ENCODE measurements at places on chromosomes 7 and 10.

GRCh38 chr7:4612939-4613841, 68.9 kb upstream of the FOXK1 start:
- no peak for DNase-seq

DNA sequence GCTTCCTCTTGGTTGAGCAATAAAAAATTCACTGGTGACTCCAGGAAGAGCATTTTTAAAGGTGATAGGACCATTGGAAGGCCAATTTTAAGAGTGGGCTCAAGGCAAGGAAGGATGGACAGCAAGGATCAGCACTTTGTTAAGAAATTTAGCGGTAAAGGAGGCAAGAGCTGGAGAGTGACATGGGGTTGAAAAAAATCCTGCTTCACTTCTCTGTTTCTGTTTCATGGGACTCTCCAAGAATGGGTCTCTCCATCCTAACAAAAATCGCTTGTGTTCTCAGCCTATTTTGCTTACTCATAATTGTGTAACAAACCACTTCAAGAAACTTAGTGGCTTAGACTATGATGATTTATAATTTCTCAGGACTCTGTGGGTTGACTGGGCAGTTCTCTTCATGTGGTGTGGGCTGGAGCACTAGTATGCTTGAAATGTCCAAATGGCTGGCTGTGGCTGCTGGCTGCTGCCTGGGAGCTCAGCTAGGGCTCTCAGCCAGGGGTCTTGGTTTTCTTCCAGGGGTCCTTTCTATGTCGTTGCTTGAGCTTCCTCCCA, 59.8 kb upstream of the ZNRF2 start:
- no peak for DNase-seq

DNA sequence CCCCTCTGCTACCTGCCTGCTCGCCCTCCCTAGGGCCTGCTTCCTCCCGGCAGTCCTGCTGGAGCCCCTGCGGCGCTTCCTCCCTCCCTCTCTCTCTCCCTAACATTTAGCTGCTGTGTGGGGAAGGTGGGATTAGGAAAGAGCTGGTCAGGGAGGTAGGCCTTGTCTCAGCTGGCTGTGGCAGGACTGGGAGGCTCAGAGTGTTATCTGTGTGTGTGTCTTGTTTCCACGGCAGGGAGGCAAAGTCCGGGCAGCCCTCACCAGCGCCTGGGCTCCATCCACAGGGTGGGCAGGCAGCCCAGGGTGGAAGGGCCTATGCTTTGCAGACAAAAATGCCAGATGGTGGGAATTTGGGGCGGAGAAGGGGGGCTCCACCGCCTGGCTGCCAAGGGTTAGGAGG, 105.7 kb downstream of the RPS24 start:
- no peak for DNase-seq

- no peak for DNase-seq
These were observed 153.6 kb downstream of the AOAH start for GRCh38 chr7:36570528-36571189.

- DNase-seq: peak; percentile 69
These were observed 14.0 kb downstream of the ADAM8 start for GRCh38 chr10:133262696-133263095.

DNA sequence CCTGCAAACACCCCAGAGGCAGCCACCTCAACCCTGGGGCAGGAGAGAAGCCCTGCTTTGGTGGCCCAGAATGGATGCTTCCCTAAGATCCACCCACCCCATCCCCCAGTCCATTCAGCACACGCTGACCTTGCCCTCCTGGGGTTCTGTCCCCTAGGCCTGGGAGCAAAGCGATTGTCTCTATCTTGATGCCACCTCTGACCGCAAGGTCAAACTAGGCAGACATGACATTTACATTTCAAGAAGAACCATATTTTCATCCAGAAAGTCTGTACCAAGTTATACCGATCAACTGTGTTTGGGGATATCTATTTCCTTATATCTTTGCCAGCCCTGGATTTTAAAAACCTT, 23.0 kb downstream of the MAT1A start:
- no peak for DNase-seq

DNA sequence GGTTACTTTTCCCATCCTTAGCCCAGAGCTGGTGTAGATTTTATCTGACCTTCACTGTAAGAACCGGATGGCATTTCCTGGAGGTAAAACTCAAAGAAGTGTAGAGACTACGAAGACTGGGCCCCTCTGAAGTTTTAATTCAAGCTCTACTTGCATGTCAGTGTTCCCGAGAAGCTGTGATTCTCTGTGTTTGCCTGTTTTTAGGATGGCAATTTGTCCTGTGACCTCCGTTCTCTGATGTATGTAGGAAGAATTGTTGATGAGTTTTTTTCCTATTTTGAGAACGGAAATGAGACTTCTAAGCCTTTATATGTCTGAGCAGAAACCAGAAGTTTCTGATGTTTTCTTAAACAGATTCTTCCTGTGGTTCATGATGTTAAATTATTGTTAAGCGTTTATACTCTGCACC, 94.1 kb downstream of the CDCA7L start:
- no peak for DNase-seq

- no peak for DNase-seq
These were observed 32.0 kb upstream of the FERD3L start for GRCh38 chr7:19177269-19177668.

DNA sequence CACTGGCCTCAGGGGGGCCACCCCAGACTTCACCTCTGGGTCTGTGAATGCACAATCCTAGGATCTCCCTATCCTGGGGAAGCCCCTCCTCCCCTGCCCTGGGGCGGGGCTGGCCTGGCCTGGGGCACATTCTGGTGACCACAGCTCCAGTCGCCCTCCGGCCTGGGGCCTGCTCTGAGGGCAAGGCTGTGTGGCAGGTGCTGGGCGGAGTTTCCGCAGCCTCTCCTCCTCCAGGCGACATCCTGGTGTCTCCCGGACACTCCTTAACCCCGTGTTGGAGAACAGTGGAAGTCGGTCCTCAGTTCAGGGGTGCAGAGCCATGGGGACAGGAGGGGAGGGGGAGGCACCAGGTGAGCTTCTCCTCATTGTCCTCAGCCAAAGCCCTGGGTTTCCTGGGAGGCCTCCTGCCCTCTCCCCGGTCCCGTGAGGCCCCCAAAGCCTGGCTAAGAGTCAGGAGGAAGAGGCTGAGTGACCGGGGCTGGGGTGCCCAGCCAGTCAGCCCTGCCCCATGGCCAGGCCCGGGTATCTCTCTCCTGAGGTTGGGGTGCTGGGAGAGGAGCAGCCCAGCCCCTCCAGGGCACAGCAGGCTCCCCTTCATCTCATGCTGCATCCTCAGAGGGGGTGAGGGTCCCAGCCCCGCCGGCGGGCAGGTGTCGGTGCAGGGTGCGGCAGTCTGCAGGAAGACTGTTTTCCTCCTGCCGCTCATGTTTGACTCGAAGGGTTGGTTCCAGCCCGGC, 22.6 kb downstream of the UNCX start:
- no peak for DNase-seq

- no peak for DNase-seq
These were observed 161.7 kb upstream of the TPK1 start for GRCh38 chr7:144997512-144997911.

DNA sequence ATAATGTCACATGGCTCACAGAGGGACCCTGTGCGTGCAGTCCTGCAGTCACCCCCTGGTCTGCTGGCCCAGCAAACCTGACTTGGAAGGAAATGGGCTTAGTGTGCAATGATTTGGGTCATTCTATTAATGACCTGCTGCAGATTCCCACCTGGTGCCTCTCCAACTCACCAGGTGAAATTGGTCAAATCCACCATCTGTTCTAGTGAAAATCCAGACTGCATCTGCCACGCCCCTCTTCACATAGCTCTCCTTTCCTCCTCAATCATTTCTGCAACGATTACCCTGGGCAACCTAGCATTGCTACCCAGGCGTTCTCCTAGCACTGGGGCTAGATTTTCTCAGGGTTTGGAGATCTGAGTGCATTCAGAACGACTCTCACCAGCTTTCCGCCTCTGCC, 29.4 kb downstream of the SRRM3 start:
- DNase-seq: no peak

DNA sequence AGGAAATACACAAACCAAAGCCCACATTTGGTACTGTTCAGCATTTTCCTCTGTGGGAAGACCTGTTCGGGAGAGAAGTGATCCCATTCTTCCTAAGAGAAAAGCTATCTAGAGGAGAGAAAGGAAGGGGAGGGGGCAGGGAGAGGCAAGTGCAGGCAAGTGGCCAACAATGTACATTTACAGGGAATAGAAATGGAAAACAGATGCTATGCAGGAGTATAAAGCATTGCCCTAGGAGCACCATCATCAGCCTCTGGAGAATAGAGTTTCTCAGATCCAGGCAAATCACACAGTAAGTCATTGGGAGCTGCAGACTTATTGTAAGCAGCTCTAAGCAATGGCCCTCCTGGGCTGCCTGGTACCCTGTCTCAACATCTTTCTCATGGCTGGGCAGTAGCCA, 424.4 kb upstream of the AUTS2 start:
- peak; percentile 30 for DNase-seq

GRCh38 chr7:140512317-140513000, 33.2 kb upstream of the MKRN1 start:
- DNase-seq: peak; percentile 90

All from stomach (tissue), 19 donors.